Activated T-cell treated with anti-CD3 and anti-CD28 coated beads, Interleukin-2, amount 50 U/mL, for 48 hours (primary cell): ENCODE measurements at places on chromosomes 7 and 10.
A peak's percentile ranks its signal among the peaks of the same experiment; 100 is the strongest.

DNA sequence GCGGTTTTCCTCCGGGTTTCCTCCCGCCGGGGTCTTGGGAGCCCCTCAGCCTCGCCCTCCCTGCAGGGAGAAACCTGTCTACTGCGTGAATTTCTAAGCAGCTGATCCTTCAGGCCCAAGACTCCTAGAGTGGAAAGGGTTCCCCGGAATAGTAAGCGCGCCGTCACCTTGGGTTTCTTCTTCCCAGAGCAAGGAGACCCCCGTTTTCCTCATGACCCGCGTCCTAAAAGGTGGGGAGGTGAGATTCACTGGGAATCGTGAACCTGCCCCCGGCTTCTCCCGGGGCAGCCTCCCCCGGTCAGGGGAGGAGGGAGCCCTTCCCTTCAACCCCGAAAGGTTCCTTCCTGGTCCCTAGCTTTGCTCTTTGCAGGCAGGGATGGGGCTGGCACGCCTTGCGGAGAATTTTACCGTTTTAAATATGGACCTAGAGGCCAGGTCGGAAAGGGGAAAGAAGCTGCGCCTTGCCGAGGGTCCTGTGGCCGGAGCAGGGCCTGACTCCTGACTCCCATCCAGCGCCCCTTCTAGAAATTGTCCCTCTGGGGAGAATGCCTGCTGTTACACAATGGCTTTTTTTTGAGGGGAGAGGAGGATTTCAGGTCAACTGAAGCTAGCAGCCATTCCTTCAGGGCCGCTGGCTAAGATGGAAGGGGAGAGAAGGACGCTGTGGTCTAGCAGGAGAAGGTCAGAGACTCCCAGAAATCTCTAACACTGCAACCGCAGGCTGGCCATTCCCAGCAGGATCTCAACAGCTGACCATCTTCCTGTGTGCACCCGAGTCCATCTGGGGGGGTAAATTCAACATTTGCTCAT, 11.6 kb upstream of the MNX1 start:
- DNase-seq: peak; percentile 21

DNA sequence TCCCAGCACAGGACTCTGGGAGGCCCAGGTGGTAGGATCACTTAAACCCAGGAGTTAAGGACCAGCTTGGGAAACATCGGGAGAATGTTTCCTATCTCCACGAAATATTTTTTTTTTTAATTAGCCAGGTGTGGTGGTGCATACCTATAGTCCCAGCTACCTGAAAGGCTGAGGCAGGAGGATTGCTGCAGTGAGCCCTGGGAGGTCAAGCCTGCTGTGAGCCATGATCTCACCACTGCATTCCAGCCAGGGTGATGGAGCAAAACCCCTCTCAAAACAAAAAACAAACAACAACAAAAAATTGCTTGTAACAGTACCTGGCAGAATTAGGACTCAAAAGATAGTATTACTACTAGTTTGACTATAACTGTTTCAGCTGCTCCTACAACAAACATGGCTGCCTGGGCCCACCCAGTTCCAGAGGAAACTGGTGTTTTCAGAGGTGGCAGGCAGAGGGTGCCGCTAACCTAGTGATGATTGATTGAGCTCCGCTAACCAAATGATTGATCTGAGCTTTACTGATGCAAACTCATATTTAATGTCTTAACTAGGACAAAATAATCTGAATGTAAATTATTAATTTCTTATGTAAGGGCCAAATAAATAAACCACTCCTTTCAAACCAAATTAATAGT, 57.0 kb downstream of the AP3M1 start:
- no peak for DNase-seq

GRCh38 chr7:149197675-149198074, 2.3 kb downstream of the ZNF282 start:
- DNase-seq: no peak

DNA sequence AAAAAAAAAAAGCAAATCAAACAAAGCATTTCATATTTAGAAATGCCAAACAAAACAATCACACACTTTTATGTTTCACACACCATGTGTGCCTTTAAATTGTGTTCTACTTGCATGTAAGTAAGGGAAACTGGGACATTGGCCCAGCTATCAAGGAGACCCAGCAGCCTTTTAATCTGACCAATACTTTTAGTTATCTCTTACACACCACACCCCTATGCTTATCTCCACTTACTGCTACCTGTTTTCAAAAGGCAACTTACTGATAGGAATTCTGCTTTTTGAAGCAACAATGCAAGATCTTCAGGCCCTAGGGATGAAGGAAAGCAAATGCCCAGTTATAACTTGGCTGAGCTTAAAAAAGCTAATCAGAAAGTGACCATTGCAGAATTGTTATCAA, 1244.8 kb upstream of the SORCS1 start:
- DNase-seq: no peak

DNA sequence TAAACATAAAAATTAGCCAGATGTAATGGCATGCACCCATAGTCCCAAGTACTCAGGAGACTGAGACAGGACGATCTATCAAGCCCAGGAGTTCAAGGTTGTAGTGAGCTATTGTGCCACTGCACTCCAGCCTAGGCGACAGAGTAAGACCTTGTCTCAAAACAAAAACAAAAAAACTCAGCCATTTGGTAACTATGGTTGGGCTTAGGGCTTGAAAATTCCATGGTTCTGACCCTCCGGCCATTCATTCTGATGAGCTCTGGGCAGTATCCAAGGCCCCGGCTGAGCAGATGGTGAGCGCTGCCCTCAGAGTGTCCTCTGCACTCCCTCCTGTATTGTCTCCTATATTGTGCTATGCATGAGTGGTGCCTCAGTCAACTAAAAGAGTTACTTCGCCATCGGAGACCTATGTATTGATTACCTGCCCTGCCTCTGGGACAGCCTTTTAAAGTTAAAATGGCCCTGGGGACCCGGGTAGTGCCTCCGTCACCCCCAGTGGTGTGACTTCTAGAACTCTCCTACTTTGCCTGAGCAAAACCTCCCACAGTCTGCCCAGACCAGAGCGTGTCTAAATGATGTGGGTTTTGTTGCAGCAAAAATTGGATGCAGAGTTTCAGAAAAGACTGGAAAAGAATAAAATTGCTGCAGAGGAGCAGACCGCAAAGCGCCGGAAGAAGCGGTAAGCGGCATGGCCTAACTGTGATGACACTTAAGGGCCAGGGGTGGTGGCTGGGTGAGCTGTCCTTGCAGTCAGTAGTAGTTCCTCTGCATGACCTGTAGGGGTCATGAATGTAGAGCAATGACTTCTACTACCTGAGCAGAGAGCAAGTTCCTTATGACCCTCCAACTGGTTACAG, 8.1 kb downstream of the PRKRIP1 start:
- DNase-seq: peak; percentile 53

GRCh38 chr7:70237831-70238575, 639.7 kb downstream of the AUTS2 start:
- DNase-seq: no peak

DNA sequence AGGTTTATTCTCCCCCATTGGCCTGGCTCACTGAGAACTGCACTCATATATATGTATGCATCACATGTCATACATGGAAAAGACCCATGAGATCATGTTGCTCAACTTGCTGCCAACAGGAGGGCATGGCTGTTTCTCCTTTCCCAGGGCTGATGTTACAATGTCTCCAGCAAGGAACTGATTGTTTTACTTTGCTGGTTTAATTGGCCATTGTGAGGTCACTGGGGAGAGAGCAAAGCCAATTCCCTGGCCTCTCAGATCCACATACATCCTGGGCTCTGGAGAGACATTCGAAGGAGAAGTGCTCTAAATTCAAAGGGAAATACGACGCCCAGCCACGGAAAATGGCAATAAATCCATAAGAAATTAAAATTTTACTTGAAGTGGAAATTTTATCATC, 287.8 kb downstream of the WDR11 start:
- DNase-seq: no peak

GRCh38 chr7:41773756-41774155, 70.9 kb upstream of the INHBA start:
- no peak for DNase-seq

- no peak for DNase-seq
These were observed 3.6 kb downstream of the MCU start for GRCh38 chr10:72695496-72695895.

- no peak for DNase-seq
These were observed 56.6 kb upstream of the ANK3 start for GRCh38 chr10:60446070-60446833.

DNA sequence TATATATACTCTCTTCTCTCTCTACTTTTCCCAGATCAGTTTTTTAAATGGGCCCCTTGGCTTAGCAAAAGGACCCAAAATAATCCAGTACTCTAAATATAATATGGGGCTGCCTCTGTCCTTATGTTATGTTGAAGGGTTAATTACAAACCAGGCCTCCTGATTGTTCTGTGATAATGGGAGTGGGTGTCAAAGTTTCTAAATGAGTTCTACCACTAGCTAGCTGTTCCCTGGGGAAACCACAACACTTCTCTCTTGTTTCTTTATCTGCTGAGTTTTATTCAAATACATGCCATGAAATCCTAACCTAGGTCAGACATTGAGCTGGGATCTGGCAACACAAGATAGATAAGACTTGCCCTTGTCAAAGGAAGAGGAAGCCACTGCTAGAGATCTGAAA, 3.8 kb downstream of the HTR5A start:
- no peak for DNase-seq

GRCh38 chr10:128080641-128081040, 45.6 kb downstream of the MKI67 start:
- DNase-seq: peak; percentile 16
